Renal cortex interstitium (tissue), 15 donors: ENCODE measurements at places on chromosomes 12 and 14. TPM values are rescaled to one million over a fixed set of nuclear protein-coding genes. Genes with fewer than 3 reads are reported as not detected.

PLEKHG3 gene
- polyA plus RNA-seq = 95.4 TPM

TGM1 gene
- 2.1 TPM for polyA plus RNA-seq

- no peak for DNase-seq
Measured at GRCh38 chr12:112130441-112130998, 5.2 kb downstream of the TRAFD1 start.

GRCh38 chr14:99185436-99186068, 86.4 kb downstream of the BCL11B start:
- no peak for DNase-seq

GRCh38 chr12:108567406-108568337, 5.3 kb downstream of the ISCU start:
- no peak for DNase-seq

DNA sequence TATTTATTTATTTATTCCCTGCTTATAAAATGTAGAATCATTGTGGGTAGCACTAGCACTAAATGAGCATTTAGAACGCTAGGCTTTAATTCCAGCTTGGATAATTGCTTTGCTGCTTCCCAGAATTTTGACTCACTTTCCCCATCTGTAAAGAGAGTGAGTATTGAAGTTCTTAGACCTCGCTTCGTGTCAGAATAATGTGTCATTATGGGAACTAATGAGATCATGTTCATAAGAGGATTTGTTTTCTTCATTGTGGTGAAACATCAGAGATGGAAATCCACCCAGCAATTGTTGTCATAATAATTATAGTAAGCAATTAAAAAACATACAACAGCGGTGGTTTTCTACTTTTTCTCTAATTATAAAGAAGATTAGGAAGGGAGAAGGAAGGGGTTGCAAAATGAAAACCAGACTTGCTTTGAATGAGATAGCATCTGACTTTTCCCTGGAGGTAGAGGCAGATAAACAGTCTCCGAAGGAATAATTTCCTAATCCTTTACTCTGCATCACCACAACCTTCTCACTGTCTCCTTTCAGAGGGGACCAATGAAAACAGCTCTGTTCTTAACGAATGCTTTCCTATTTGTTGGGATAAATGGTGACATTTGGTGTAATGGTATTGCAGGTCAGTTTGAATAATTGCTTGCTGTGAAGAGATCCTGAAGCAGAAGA, 86.8 kb upstream of the ARHGAP5 start:
- no peak for DNase-seq

DNA sequence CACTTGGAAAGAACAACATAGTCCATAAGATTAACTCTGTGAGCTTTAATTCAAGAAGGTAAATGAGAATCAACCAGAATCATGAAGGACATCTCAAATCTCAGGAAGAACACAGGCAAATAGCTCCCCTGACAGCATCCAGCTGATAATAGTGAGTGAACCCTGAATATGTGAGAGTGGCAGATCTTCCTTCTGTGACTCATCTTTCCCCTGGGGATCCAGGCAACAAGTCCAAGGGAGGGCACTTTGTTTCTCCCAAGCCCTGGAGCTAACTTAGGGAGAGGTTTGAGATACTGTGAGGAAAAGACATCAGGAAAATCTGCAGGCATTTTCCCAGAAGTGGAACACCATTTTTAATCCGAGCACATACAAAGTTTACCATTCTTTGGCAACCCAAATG, 763.9 kb upstream of the MGAT4C start:
- no peak for DNase-seq

GRCh38 chr12:127389923-127390322, 877.0 kb upstream of the TMEM132C start:
- peak; percentile 37 for DNase-seq
